ENCODE measurements at places on chromosomes 4 and X.
A peak's percentile ranks its signal among the peaks of the same experiment; 100 is the strongest.

DNA sequence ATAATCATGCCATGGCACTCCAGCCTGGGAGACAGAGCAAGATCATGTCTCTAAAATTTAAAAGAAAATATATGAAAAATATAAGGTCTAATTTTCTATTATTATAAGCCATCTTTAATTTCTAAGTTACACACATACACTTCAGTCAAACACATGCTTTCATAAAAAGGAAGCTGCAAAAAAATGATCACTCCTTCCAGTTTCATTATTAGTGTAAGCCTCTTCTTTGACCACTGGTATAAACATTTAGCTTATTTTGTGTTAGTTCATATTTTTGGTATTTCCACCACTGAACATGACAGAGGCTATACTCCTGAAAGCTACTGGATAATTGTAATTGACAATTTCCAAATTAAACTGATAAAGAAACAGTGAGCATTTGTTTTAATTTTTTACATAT is 163.3 kb upstream of the USP38 start:
- DNase-seq: no peak

GRCh38 chrX:134101636-134102035 is 116.2 kb upstream of the GPC3 start:
- no peak for DNase-seq

GRCh38 chr4:151184523-151185458 is 85.4 kb downstream of the RPS3A start:
- no peak for DNase-seq

DNA sequence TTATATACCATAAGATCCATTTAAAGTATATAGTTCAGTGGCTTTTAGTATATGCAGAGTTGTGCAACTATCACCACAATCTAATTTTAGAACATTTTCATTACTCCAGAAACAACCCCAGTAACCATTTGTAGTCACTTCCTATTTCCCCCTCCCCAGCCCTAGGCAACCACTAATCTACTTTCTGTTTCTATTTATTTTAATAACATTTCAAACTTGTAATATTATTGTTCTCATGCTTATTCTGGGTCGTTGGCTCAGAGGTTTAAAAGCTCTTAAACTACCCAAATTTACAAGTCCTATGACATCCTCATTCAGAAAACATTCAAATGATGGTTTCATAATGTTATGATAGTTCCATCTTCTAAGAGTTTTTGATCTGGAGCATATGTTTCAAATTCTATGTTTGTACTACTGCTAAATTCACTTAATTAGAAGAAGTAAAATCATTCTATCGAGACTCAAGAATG is 18.4 kb downstream of the XIAP start:
- peak; percentile 15 for DNase-seq

- DNase-seq: no peak
Measured at GRCh38 chrX:77528034-77528433, 80.8 kb downstream of the FGF16 start.

GRCh38 chrX:112834031-112834845 is 6.4 kb downstream of the AMOT start:
- DNase-seq: no peak

GRCh38 chrX:119753639-119754257 is 4.6 kb upstream of the SOWAHD start:
- DNase-seq: peak; percentile 89

- peak; percentile 47 for DNase-seq
Measured at GRCh38 chr4:153466081-153466948, at the start of gene TMEM131L. TMEM131L (plus strand) TSS chr4:153466360; CDS start chr4:153466398, 38 bp downstream.
